Left kidney (tissue), 8 donors: ENCODE measurements at places on chromosomes 1 and 21.

- DNase-seq = no peak
Observed at GRCh38 chr1:200406161-200406797, 3.6 kb downstream of the ZNF281 start.

GRCh38 chr1:165052431-165052830, 304.1 kb downstream of the LMX1A start:
- no peak for DNase-seq

- no peak for DNase-seq
Observed at GRCh38 chr1:9014475-9015375, 11.5 kb downstream of the SLC2A7 start.

DNA sequence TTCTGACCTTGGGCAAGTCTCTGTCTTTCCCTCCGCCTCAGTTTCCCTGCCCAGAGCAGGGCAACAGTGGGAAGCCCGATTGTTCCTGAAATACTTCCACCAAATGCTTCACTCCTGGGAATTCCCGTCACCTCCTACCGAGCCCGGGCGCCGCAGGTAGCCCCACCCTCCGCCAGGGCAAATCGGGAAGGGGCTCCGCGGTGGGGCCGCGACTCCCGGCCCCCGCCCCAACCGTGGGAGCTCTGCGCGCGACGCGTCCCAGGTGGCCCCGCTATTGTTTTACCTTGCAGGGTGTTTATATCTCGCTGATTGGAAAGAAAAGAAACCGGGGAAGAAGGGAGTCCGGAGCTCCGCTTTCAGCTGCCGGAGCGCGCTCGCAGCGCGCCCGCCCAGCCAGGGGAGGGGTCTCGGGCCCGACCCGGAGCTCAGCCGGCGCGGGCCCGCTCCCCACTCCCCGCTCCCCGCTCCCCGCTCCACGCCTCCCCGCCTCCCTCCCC, 407 bp downstream of the IGSF3 start:
- DNase-seq = no peak

DNA sequence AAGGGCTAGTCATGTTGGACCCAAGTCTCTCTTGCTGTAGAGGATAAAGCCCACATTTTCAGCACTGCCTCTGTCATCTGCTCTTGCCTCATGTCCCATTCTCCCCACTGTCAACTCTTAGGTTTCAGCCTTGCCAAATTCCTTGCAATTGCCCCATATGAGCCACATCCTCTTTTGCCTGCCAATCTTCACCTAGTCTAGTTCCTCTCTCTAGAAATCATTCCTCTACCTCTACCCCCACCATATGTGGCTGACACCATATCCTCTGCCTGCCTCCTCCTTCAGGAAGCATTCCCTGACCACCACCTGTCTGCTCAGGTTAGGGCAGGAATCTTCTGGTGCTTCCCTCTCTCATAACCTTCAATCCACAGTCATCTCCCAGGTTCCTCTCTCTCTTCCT, 38.2 kb downstream of the SLC9A1 start:
- DNase-seq = no peak

DNA sequence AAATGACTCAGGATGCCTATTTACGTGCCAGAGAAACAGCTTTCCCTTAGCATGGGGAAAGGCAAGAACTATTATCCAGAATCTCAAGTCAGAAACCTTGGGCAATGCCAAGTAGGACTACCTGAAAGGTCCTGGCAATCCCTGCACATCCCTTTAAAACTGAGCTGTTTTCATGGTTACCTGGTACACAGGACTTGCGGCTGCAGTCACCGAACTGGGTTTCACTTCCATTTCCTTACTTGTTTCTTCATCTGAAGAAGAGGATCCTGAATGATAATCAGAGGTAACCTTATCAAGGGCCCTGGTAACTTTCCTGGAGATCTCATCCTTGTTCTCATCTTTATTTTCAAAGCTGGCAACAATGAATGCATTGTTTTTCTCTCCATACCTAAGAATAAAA, 14.3 kb downstream of the BTG3 start:
- DNase-seq = no peak

GRCh38 chr1:159783724-159784123, 3.0 kb downstream of the DUSP23 start:
- no peak for DNase-seq

DNA sequence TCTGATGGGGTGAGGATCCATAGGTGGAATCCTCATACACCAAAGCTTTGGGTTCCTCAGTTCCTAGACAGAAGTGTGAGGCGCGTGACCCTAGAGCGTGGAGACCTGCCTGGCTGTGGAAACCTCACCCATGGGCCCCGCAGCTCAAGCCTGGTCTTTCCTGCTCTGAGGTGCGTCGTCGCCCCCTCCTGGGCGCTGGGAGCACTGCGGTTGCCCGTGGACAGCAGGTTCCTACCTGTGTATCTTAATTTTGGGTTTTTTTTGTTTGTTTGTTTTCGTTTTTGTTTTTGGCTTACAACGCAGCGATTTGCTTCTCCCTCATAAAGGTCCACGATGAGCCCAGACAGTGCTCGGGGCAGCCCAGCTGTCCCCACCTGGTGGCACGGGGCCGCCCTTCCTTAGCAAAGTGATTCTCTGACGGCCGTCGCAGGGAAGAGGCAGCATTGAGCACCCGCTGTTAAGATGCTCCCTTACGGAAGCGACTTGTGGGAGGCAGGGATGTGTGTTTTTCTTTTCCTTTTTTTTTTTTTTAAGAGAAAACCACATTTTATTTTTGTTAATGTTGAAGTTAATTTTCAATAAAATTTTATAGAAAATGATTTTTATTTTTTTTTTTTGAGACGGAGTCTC, 36.5 kb upstream of the TRAPPC10 start:
- DNase-seq = no peak

DNA sequence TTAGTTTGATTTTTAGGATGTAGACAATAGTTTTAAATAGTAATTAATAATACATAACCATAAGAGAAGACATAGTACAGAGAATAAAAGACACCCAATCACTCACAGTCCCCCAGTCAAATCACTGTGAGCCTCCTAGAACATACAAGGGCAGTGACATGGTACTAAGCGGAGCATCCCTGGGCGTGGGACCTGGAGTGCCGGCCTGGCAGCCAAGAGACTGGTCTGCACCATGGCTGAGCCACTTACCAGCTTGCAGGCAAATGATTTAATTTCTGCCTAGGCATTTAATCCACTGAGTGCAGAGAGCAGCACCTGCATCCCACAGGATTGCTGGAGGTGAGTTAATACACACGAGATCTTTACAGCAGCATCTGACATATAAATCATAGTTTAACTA, 20.4 kb downstream of the SDHB start:
- no peak for DNase-seq

DNA sequence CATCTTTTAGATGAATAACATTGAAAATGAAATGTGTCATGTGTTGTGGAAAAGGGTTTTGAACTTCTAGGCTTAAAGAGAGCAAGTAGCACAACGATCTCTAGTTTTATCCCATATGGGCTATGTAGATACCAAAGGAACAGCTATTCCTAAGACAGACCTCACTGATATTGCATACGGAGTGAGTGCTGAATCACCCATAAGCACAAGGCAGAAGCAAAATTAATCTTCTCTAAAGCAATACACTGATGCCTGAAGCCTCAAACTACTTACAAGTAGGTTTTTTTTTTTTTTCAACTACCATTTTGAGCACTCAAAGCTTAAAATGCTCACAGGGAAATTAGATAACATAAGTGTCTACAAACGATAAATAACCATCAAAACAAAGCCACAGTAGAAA, 5.0 kb upstream of the KMO start:
- no peak for DNase-seq

DNA sequence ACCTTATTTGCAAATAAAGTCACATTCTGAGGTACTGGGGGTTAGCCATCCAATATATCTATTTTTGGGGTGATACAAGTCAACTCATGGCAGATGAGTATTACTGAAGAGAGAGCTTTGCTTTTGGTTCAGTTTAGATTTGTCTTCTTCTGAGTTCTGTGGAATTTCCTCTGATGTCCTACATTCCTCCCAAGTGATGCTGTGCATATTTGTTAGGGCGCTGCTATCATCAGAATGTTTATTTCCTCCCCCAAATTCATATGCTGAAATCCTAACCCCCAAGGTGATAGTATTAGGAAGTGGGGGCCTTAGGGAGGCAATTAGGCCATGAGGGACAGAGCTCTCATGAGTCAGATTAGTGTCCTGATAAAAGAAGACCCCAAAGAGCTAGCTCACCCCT, 96.2 kb upstream of the WLS start:
- no peak for DNase-seq

- no peak for DNase-seq
Observed at GRCh38 chr1:237913345-237913744, 22.6 kb upstream of the ZP4 start.

- no peak for DNase-seq
Observed at GRCh38 chr1:75519651-75520427, 91.1 kb downstream of the SLC44A5 start.

DNA sequence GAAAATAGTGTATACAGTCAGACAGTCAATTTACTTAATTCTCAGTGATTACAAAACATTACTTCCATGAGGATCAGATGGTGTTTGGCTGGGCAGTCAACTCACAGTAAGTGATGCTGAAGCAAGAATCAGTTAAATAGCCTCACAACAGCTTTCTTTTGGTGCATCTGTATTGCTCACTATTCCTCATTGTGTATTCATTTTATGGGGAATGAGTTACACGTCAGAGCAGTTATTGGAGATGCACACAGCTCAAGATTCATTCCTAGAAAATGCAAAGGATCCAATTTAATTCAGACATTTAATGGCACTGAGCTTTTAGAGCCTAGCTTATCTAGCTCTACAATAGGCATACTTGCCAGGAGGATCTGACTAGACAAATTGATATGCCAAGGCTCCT, 150.6 kb downstream of the HS2ST1 start:
- DNase-seq = no peak

GRCh38 chr1:85307987-85308832, 31.8 kb upstream of the BCL10 start:
- DNase-seq = peak; percentile 89

- no peak for DNase-seq
Observed at GRCh38 chr1:13570924-13571323, 12.7 kb upstream of the PDPN start.

DNA sequence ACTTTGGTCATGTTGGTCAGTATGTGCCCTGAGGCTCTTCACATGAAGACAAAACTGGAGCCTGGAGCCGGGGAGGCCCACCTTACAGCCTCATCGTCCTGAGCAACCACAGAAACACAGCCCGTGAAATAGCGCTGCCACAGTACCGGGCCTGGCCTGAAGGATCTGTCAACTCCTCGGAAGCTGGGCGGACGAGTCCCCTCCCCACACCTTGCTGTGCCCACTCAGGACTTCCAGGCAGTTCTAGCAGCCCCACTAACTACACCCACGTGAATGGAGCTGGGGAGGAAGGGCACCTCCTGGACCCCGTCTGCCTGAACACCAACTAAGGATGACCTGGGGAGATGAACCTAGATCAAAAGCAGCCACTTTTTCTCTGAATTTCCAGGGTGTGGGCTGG, 24.7 kb downstream of the SDE2 start:
- no peak for DNase-seq

DNA sequence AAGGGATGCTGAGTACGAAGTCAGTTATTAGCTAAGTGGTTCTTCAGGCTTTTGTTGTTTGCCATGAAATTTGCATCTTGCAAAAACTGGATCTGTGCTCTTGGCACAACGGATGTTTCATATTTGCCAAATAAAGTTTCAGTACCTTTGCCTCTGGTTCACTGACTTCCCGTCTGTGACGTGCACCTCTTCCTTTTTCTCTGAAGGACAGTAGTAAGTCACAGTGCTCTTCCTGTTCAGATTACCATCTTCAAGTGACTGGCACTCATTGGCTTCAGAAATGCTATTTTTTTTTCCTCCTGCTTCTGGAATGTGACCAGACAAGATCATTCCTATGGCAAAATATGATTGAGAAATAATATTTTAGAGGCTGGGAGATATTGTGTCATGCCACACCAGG, 75.9 kb upstream of the GREM2 start:
- DNase-seq = no peak

DNA sequence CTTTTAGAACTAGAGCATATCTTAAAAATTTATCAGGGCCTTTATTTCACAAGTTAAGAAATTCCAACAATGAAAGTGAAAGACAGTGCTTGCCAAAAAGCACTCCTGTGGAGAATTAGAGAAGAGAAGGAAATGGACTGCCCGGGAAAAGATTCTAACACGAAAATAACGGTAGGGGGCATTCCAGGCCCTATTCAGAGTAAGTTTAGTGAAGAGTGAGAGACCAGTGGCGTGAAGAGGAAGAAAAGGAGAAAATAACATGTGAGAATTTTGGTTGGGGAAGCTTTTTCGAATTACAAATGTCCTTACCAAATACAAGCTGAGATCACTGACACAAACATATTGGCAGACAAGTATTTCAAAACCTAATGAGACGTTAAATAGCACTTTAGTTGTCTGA, 38.4 kb upstream of the RBM34 start:
- DNase-seq = no peak

DNA sequence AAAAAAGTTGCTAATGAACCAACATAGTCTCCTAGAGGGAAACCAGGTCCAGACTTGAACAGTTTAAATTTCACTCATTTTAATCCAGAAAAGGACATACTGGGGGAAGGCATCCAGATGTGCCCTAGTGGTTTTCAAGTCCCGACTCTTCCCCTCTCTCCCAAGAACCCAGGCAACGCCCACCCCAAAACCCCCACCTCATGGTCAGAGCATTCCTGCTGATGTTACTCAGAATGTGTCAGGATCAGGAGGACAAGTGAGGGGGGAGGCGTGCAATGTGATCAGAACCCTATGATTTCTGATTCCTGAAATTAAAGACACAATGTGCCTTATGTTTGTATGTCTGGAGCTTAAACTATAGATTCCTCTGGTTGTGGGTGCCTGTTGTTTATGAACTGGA, 1.6 kb upstream of the CTSK start:
- no peak for DNase-seq

GRCh38 chr1:206824331-206824730, 41.1 kb upstream of the IL20 start:
- no peak for DNase-seq

- no peak for DNase-seq
Observed at GRCh38 chr1:101264697-101265096, 27.9 kb downstream of the S1PR1 start.
